Stimulated activated CD8-positive, alpha-beta memory T cell treated with anti-CD3 and anti-CD28 coated beads, Interleukin-7, amount 100 ng/mL, for 4 hours (primary cell): ENCODE measurements at places on chromosomes 1 and 21.

GRCh38 chr1:100752791-100753190 lies 33.2 kb downstream of the VCAM1 start:
- no peak for DNase-seq

GRCh38 chr1:218123968-218124367 lies 161.1 kb upstream of the RRP15 start:
- no peak for DNase-seq

DNA sequence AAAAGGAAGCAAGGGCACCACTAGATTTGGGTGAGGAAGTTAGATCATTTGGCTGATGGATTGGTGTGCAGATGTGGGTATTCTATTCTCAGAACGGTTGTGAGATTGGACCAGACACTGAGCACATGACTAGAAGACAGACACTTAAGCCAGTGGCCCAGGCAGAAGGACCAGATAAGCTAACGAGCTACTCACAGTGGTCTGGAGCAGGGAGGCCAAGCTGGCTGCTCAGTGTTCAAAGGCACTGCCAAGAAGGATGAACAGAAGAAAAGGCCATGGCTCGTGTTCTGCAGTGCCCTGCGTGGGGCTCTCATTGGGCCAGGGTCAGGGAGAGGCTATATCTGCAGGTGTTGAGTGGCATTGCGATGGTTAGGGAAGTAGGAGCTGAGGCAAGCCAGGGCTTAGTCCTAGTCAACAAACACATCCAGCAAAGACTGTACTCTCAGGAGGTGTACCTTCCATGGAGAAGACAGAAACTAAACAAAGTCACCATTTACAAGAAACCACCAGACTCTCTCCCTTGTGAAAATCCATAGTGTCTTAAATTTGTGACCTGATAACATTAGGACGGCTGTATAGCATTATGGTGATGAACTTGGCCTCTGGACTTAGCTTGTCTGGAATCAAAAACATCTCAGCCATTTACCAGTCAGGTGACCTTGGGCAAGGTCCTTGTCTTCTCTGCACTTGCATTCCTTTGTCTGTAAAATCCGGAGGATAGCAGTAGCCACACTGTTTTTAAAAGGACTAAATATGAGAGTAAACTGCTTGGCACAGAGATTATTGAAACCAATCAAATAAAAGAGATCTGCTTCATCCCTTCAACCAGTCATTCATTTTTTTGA lies 274.5 kb downstream of the SIPA1L2 start:
- DNase-seq = no peak

- no peak for DNase-seq
Measured at GRCh38 chr1:203754455-203754864, 10.5 kb upstream of the LAX1 start.

DNA sequence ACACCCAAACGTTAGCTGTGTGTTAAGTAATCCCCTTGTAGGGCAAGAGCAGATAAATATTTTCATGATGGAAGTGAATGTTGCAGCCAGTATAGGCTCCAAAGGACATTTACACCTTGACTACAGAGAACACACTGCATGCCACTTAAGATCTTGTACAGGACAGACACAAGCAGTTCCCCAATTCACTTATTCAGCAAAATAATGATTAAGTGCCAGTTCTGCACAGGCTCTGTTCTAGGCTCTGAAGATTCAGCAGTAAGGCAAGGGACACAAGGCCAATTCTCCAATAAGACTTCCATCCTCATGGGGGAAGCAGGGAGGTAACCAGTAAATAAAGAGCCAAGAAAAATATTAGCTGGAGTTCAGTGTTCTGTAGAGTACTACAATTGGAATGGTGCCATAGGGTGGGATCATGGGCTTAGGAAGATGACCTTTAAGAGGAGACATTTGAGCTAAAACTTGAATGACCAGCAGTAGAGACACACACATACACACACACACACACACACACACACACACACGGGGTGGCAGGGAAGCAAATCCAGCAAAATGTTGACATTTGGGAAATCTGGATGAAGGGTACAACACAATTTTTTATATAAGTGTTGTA lies 199.9 kb upstream of the JUN start:
- no peak for DNase-seq

DNA sequence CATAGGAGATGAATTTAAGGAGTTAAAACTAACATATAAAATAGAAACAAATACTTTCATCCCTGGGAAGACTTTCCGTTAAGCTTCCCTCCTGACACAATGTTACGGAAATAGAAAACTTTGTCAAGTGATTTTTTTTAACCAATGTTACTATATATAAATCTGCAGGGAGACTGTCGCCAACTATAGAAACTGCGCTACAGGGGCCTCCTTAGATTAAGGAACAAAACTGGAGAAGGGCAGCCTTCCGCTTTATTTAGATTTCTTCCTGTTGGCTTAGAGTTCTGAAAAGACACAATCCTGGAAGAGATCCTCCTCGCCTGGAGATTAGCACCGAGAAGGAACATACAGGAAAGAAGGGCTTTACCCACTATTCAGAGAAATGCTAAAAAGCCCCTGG lies 1.5 kb downstream of the MGST3 start:
- no peak for DNase-seq

DNA sequence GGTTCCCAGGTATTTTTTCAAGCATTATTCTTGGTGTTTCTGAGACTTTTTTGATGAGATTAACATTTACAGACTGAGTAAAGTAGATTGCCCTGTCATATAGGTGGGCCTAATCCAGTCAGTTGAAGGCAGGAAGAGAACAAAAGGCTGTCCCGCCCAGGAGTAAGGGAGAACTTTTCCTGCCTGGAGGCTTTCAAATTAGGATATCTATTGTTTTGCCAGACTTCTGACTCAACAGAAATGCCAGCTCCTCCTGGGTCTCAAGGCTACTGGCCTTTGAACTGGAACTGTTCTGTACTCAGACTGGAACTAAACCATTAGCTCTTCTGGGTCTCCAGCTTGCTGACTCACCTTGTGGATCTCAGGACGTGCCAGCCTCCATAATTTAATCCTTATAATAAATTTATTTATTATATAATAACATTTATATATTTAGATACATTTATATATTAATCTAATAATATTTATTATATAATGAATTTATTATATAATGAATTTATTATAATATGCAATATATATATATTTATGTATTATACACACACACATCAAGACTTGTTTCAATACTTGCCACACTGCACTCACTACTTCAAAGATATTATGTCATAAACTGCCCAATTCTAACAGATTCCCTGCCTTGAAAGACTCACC lies 510.8 kb upstream of the B3GALT2 start:
- no peak for DNase-seq

DNA sequence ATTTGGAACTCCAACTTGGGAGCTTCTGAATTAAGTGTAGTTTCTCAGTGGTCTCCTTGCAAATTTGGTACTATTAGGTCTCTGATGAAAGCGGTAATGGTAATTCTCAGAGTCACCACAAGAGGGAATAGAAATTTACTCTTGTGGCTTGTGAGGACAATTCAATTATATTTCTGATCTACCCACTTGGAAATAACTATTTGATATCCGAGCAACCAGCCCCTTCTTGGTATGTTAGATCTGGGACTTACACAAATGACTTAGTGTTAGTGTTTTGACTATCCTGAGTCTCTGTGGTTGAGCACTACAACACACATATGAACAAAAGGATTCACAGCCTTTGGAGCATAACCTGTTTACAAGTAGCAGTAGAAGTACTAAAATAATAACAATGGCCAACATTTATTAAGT lies 68.1 kb downstream of the RPS6KA1 start:
- DNase-seq = no peak
